ENCODE measurements at places on chromosomes 3 and 15. TPM values are rescaled to one million over a fixed set of nuclear protein-coding genes. Genes with fewer than 3 reads are reported as not detected.

DNA sequence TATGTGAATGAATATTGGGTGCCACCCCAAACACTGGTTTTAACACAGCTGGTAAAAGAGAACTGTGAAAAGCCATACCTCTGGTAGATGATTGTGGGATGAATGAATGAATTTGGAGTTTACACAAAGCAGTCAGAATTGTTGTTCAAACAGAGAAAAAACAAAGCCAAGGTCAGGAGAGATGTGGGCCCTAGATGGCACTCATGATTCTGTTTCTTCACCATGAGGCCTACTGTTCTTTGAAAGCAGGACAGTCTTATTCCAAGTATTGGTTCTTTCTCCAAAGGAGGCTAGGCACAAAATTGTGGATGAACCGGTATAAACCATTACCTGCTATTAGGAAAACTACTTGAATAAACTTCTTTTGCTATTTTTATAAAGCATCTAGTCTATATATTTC lies 97.6 kb downstream of the SAMMSON start:
- no peak for DNase-seq

Gene SLC15A2
- total RNA-seq, result 3.1 TPM

Gene ADAM10
- total RNA-seq, result 138 TPM

Gene GP5
- not detected for total RNA-seq
